ENCODE measurements at places on chromosomes 1 and 21. TPM values are rescaled to one million over a fixed set of nuclear protein-coding genes. Genes with fewer than 3 reads are reported as not detected.

ASPM gene
- 87.9 TPM for total RNA-seq

DNA sequence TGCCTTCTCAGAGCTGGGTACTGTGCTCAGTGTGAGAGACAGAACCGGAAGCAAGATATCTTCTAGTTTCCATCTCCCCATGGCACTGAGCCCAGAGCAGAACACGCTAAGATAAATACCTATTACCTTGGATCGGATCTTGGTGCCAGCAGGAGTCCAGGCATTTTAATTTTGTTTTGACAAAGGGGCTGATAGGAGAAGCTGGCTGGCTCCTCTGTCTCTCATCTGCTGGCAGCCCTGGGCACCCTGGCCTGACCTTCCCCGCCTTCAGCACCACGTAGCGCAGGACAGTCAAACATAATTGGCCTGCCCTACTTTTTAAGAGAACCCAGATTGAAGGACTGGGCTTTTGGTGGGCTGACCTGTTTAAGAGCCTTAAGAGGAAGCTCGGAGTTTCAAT lies 160.7 kb upstream of the KLHDC7A start:
- H3K27ac ChIP-seq: no peak overlapping the region
- H3K36me3 ChIP-seq: no peaks in the 10 kb centered on the region
- DNase-seq: no peak
- no peak overlapping the region for H3K4me3 ChIP-seq

DNA sequence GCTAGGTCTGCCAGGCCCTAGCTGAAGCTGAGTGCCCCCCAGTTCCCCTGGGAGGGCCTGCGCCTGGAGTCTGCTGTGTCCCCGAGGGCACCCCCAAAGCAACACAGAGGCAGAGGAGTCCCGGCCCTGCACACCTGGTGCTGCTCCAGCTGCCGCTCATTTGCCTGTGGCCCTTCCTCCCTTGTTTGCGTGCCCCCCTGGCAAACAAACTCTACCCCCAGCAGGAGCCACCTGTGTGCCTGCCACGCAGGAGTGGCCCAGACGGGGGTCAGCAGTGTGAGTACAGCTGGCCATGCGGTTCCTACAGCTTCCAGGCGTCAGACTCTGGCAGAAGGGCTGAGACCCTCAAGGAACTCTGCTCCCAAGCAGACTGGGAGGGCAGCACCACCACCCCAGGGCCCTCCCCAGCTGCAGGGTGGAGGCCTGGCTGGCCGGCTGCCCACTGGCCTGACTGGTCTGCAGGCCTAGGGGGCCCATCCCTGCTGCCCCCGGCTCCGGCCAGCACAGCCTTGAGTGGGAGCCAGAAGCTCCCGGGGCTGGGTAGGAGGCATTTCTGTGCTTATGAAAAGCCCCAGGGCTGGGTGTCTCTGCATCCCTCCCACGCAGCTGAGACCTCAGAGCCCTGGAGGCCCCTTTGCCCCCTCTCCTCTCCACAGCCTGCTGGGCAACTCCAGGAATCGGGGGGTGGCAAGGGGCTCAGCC lies 563 bp upstream of the TAS1R3 start:
- H3K36me3 ChIP-seq: peaks cover 5% of the 10 kb centered on the region
- no peak overlapping the region for H3K27ac ChIP-seq
- DNase-seq: no peak
- no peaks in the 10 kb centered on the region for H3K27me3 ChIP-seq
- peaks cover 13% of the 10 kb centered on the region for H3K4me1 ChIP-seq

LGALS8 gene
- total RNA-seq: 77.8 TPM

TMEM125 gene
- total RNA-seq: not detected

AIRE gene
- not detected for total RNA-seq

OVAAL gene
- not detected for total RNA-seq

- H3K36me3 ChIP-seq: peaks cover 34% of the 10 kb centered on the region
- peak overlapping the region; percentile 9 for H3K4me3 ChIP-seq
- DNase-seq: no peak
- H3K4me1 ChIP-seq: peaks cover 53% of the 10 kb centered on the region
- peaks cover 2% of the 10 kb centered on the region for H3K27me3 ChIP-seq
These were observed 3.3 kb downstream of the CCSAP start for GRCh38 chr1:229339520-229339919.

LCE6A gene
- total RNA-seq: not detected

GRCh38 chr1:87968197-87968955 lies 639.7 kb downstream of the LMO4 start:
- no peaks in the 10 kb centered on the region for H3K4me1 ChIP-seq
- no peak overlapping the region for H3K27ac ChIP-seq
- no peak overlapping the region for H3K4me3 ChIP-seq
- no peaks in the 10 kb centered on the region for H3K36me3 ChIP-seq

Data from activated CD8-positive, alpha-beta T cell treated with anti-CD3 and anti-CD28 coated beads, Interleukin-2, amount 10 ng/mL, durations not matched to agents 7 days and 5 days (primary cell).